ENCODE measurements at places on chromosomes 5 and 9. TPM values are rescaled to one million over a fixed set of nuclear protein-coding genes. Genes with fewer than 3 reads are reported as not detected.

DNA sequence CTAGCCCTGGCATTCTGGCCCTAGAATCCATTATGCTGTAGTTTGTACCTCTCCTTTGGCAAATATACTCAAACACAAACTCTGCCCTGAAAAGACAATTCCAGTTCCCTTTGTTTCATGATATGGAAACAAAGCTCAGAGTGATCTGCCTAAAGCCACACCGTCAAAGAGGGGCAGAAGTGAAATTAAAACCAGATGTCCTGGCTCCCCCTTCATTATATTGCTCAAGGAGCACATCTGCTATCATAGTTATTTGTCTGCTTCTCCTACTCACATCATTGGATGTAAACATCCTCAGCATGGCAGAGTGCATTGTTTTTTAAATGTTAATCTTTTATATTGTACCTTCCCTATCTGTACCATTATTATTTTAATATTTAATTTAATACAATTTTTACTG is 266.7 kb upstream of the SMARCA2 start:
- H3K27ac ChIP-seq = no peak overlapping the region
- no peaks in the 10 kb centered on the region for H3K4me1 ChIP-seq
- DNase-seq = no peak
- no peaks in the 10 kb centered on the region for H3K36me3 ChIP-seq

GRCh38 chr5:94481059-94481458 is 137.3 kb downstream of the KIAA0825 start:
- H3K4me3 ChIP-seq = no peak overlapping the region
- H3K27me3 ChIP-seq = no peaks in the 10 kb centered on the region
- no peaks in the 10 kb centered on the region for H3K4me1 ChIP-seq
- no peak for DNase-seq
- no peaks in the 10 kb centered on the region for H3K36me3 ChIP-seq

- H3K27me3 ChIP-seq = no peaks in the 10 kb centered on the region
- DNase-seq = no peak
- H3K36me3 ChIP-seq = no peaks in the 10 kb centered on the region
- H3K4me1 ChIP-seq = no peaks in the 10 kb centered on the region
- H3K4me3 ChIP-seq = no peak overlapping the region
Observed at GRCh38 chr5:63121471-63121870, 542.9 kb downstream of the LRRC70 start.

GRCh38 chr5:2459251-2459650 is 292.2 kb downstream of the IRX2 start:
- H3K4me1 ChIP-seq = no peaks in the 10 kb centered on the region
- no peak overlapping the region for H3K4me3 ChIP-seq
- H3K27me3 ChIP-seq = no peaks in the 10 kb centered on the region
- no peak overlapping the region for H3K27ac ChIP-seq
- H3K36me3 ChIP-seq = no peaks in the 10 kb centered on the region

DNA sequence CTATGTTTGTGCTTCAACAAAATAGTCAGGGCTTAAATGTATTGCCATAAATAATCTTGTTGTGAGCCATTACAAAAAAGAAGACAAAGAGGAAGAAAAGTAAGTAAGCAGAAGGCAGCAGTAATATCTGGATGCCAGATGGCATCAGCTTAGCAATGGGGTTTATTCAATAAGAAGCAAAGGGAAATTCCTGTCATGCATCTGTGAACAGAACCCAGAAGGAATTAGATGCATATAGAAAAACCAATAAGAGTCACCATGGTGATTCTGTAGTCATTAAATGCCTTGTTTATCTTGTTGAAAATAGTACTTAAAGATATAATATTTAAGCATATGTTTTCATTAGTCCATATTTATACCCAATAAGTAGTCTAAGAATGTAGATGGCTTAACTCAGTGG is 216.0 kb downstream of the ADAMTSL1 start:
- H3K27ac ChIP-seq = no peak overlapping the region
- no peak for DNase-seq
- H3K27me3 ChIP-seq = no peaks in the 10 kb centered on the region
- no peak overlapping the region for H3K4me3 ChIP-seq
- H3K36me3 ChIP-seq = no peaks in the 10 kb centered on the region
- H3K4me1 ChIP-seq = no peaks in the 10 kb centered on the region

GRCh38 chr5:135213466-135214239 is 179.6 kb upstream of the PITX1 start:
- H3K4me1 ChIP-seq = no peaks in the 10 kb centered on the region
- no peaks in the 10 kb centered on the region for H3K27me3 ChIP-seq
- no peak overlapping the region for H3K4me3 ChIP-seq
- no peak for DNase-seq

GRCh38 chr5:43661102-43661501 is 58.1 kb downstream of the NNT start:
- H3K4me3 ChIP-seq = no peak overlapping the region
- peaks cover 9% of the 10 kb centered on the region for H3K36me3 ChIP-seq
- H3K4me1 ChIP-seq = no peaks in the 10 kb centered on the region
- no peak overlapping the region for H3K27ac ChIP-seq

GRCh38 chr5:65141493-65141892 is 340.2 kb downstream of the ADAMTS6 start:
- no peaks in the 10 kb centered on the region for H3K27me3 ChIP-seq
- no peak overlapping the region for H3K27ac ChIP-seq
- H3K4me3 ChIP-seq = no peak overlapping the region

- H3K36me3 ChIP-seq = no peaks in the 10 kb centered on the region
- H3K27me3 ChIP-seq = no peaks in the 10 kb centered on the region
- H3K4me3 ChIP-seq = no peak overlapping the region
- no peaks in the 10 kb centered on the region for H3K4me1 ChIP-seq
Observed at GRCh38 chr5:146753641-146754040, 124.9 kb downstream of the PPP2R2B start.

DNA sequence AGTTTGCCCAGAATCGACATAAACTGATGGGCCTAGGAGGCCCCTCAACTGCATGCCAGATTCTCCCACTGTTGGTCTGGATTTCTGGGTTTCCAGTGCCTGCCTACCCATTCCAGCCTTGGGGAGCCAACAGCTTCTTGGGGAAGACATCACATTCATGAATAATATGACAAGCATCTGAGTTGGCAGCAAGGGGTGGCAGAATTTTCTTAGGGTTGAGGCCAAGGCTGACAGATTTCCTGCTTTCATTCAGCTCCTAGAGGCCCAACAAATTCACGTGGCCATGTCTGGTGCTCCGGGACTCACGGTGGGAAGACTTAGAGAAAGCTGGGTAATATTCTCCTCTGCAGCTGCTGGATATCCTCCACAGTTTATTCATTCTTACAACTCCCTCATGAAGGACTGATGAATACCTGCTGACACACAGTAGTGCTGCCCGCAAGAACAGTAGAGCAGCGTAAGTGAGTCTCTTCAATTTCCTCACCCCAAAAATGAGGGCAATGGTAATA is 305.0 kb upstream of the TNC start:
- H3K4me1 ChIP-seq = no peaks in the 10 kb centered on the region
- no peaks in the 10 kb centered on the region for H3K36me3 ChIP-seq
- no peaks in the 10 kb centered on the region for H3K27me3 ChIP-seq
- H3K27ac ChIP-seq = no peak overlapping the region
- DNase-seq = no peak
- H3K4me3 ChIP-seq = no peak overlapping the region

DNA sequence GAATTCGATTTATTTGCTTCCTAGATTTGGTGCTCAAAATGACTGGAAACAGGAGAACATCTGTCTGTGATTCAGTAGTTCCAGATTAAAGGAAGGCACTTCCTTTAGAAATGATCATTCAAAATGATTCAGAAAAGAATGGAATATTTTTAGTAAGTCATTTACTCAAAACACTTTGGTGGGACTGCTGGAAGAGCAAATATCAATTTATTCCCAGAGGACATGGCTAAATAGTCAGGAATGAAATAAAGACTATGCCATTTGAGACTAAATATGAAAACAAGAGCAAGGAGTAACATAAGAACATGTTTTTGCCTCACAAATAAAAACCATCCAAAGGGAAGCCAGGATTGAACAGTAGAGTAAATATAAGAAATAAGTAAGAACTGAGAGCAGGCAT is 138.6 kb upstream of the RASA1 start:
- H3K4me3 ChIP-seq = no peak overlapping the region
- H3K4me1 ChIP-seq = no peaks in the 10 kb centered on the region
- no peaks in the 10 kb centered on the region for H3K27me3 ChIP-seq
- H3K36me3 ChIP-seq = no peaks in the 10 kb centered on the region

DNA sequence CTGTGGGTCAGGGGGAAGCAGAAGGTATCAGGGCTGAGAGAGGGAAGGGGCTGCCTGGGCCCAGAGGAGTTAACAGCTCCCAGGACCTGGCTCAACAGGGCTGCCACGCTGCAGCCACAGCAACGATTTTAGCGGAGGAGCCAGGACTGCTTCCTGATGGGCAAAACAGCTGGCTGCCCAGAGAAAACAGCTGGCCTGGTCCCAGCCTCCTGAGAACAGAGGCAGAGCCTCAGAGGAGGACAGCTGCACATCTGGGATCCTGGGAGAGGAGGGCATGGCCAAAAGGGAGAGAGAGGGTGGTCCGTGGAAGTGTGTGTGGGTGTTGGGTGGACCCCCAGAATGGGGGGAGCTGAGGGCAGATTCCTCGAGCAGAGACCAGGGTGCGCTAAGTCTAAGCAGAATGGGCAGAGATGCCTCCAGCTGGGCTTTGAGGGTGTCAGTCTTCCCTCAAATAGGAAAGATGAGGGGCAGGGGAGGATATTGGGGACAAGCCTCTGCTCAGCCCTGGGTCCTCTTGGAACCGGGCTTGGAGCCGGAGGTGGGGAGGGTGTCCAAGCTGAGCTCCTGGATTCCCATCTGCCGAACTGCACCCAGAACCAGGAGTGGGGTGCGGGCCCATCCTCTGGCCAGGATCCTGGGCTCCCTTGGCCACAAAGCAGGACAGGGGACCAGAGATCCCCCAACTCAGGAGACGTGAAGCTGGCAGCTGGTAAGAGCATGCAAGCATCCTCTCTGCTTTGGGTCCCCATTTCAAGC is 9.1 kb upstream of the CERCAM start:
- H3K27me3 ChIP-seq = peaks cover 68% of the 10 kb centered on the region
- no peak overlapping the region for H3K4me3 ChIP-seq
- H3K36me3 ChIP-seq = no peaks in the 10 kb centered on the region

DNA sequence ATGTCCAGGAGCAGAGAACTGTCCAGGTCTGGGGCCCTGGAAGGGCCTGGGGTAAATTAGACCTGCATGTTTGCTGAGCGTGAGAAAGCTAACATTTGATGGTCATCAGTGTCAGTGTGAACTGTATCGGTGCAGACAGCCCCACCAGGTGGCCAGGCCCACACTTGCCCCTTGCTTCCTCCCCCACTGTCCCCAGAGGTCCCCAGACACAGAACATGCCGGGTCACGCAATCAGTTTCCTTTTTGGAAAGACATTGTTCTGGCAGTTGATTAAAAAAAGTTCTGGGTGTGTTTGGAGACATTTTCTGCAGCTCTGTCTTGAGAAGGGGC is 1.5 kb downstream of the NKD2 start:
- H3K36me3 ChIP-seq = no peaks in the 10 kb centered on the region
- 0 out of 2 replicates have a peak overlapping the region, but pooled peaks have one; percentile 61 for H3K4me3 ChIP-seq
- peaks cover 44% of the 10 kb centered on the region for H3K27me3 ChIP-seq
- no peak overlapping the region for H3K27ac ChIP-seq
- peaks cover 8% of the 10 kb centered on the region for H3K4me1 ChIP-seq

DNA sequence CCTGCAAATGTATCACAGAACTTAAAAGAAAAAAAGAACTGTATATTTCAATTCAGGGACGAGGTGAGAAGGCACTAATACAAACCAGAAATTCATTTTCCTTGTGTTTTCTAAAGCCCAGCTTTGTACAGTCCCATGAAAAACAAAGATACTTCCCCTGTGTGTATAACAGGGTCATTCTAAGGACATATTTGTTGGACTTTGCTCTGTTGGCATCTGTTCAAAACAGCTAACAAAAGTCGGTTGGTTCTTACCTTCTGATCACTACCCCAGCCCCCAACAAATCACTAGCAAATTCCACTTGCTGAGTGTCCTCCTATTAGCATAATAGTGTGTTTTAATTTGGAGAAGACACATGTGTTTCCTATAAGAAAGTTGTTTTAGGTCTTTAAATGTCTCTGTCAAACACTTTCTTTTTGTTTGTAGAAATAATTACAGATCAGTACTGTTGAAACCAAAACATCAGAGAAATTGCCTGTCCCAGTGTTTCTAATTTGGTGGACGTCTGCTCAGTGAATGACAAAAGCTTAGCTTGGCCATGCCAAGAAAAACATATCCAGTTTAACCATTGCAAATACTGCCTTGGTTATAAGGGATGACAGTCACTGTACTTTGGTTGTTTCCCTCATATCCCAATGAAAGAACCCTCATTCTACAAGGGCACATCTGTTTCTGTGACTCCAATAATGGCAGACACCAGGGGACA is 480.5 kb downstream of the EBF1 start:
- H3K27me3 ChIP-seq = no peaks in the 10 kb centered on the region
- no peaks in the 10 kb centered on the region for H3K4me1 ChIP-seq
- no peak overlapping the region for H3K27ac ChIP-seq

DNA sequence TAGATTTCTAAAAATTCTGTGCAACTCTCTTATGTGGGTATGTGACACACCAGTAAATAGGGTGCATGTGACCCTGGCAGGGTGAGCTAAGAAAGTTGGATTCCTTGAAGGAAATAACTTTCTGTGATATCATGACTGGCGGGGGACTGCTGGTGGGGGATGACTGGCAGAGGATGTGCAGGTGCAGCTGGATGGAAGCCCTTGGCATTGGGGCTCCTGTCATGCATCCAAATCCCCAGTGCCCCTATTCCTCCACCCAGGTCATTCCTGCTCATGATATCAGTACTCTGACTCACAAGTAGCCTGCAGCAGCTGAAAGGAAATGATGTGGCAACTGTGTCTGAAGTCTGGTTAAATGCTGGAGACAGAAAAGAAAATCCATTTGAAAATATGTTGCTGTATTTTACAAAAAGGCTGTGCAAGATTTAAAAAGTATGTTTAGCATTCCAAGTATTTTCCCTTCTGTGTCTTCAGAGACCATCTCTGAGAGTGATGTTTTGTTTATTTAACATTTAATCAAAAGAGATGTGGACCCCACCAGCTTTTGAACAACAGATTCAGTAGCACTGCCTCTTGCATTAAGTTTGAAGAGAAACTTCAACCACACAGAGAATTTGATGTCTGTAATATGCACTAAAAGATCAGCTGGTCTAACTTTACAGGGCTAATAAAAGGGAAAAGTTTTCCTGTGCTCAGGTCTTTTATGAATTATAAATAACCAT is 17.9 kb upstream of the ZSWIM6 start:
- H3K36me3 ChIP-seq = no peaks in the 10 kb centered on the region
- H3K27me3 ChIP-seq = no peaks in the 10 kb centered on the region
- no peaks in the 10 kb centered on the region for H3K4me1 ChIP-seq
- no peak overlapping the region for H3K27ac ChIP-seq

GRCh38 chr5:2109566-2109965 is 226.8 kb upstream of the IRX4 start:
- no peaks in the 10 kb centered on the region for H3K4me1 ChIP-seq
- H3K27me3 ChIP-seq = no peaks in the 10 kb centered on the region
- no peaks in the 10 kb centered on the region for H3K36me3 ChIP-seq

GRCh38 chr5:134022333-134022732 is 17.6 kb upstream of the VDAC1 start:
- H3K27me3 ChIP-seq = no peaks in the 10 kb centered on the region
- no peaks in the 10 kb centered on the region for H3K36me3 ChIP-seq
- no peak overlapping the region for H3K4me3 ChIP-seq
- DNase-seq = no peak
- no peak overlapping the region for H3K27ac ChIP-seq

Gene TOR4A
- 9.2 TPM for total RNA-seq

Gene PDE6A
- not detected for total RNA-seq

Gene AGXT2
- not detected for total RNA-seq

Gene SLC6A3
- total RNA-seq = 0.46 TPM

Gene AHRR
- 1.4 TPM for total RNA-seq

Gene ANKRD34B
- total RNA-seq = 6.3 TPM

Gene PRLR
- 2.5 TPM for total RNA-seq

Gene DMRT2
- total RNA-seq = 0.93 TPM

Gene IFNA14
- not detected for total RNA-seq

Gene RCL1
- total RNA-seq = 29.7 TPM

Gene PAEP
- total RNA-seq = not detected

Gene FAM151B
- total RNA-seq = 1.1 TPM

Gene TGFBR1
- total RNA-seq = 52.4 TPM

Gene SRD5A1
- total RNA-seq = 42.4 TPM

Gene MED10
- 20.1 TPM for total RNA-seq

Data from H1 (cell line).